ENCODE measurements at places on chromosomes 12 and 14.

DNA sequence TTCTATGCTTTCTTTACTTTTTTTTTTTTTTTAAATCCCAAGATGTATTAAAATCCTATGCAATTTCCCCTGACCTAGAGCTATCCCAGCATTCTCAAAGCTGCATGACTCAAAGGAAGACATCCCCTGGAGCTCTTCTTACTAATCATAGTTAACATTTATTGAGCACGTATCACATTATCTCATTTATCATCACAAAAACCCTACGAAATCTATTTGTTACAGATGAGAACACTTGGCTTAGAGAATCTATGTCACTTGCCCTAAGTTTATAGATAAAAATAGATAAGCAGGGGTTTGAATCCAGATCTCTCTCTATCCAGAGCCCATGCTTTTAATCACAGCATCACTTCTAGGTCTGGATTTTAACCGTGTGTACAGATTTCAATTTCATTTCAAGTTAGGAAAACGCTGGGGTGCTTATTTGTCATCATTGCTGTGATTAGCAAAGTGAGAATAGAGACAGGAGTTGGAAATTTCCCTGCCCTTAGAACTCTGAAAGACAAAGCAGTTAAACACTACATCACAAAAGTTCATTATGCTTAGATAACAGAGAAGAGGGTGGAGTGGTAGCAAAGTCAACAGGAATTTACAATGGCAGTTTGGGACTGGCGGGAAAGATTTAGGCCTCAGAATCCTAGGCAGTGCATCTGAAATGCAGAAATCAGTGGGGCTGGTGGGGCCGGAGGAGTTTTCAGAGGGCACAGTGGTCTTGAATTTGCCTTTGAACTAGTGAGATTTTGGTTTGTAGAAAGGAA lies 177.7 kb upstream of the FRMD6 start:
- DNase-seq = no peak

GRCh38 chr12:71558445-71558844 lies 105.2 kb downstream of the ZFC3H1 start:
- DNase-seq = no peak

- no peak for DNase-seq
Measured at GRCh38 chr14:69349091-69349777, 48.9 kb downstream of the ERH start.

DNA sequence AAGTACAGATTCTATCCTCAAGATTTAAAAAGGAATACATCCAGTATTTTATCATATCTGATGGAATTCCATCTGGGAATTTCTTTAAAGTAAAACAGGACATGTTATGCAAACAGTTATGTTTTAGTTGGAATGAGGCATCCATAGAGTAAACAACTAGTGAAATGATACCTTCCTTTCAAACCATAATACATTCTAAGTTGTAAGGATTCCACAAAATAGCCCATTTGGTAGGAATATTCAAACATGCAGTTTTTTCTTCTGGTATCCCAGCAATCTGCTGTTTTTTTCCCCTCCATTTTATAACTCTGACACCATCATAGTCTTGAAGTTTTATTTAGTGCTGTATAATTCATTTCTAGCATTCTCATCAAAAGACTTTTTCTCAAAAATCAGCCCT lies 149.6 kb downstream of the ADAMTS20 start:
- no peak for DNase-seq

GRCh38 chr12:113191227-113191626 lies 5.7 kb downstream of the RITA1 start:
- DNase-seq = no peak

DNA sequence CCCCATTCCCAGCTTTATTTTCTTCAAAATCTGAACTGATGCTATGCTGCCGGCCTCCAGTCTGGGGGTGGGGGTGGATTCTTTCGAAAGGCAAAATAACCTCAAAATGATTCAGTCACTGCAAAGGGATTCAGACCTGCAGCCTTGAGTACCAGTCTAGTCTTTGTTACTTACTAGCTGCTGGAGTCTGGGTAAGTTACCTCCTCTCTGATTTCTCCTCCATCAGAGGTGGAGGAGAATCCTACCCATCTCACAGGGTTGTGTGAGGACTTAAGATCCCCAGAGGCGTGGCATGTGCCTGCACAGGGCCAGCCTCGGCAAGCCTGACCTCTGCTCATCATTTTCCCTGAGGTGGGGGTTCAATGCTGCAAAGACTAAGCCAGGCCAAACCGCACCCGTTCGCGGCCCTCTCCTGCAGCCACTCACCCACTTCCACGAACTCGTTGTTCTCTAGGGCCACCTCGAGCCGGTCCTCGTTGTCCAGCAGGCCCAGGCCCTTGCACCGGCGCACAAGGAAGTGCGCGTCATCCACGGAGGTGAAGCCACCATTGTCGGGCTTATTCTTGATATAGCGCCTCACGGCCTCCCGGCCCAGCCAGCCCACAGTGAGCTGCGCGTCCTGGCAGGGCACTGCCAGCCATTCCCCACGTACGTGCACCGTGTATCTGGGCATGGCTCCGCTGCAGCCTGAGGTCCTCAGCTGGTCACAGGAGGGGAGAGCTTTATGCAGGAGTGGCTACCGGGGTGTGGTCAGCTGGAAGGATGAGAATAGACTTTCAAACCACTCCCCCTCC lies 709 bp downstream of the HAL start:
- no peak for DNase-seq

GRCh38 chr14:53872681-53873089 lies 83.9 kb downstream of the BMP4 start:
- no peak for DNase-seq

GRCh38 chr12:50086148-50086547 lies 1.0 kb downstream of the SMARCD1 start:
- no peak for DNase-seq

- no peak for DNase-seq
Measured at GRCh38 chr12:131989021-131989420, 39.3 kb downstream of the EP400 start.

All from stimulated activated CD4-positive, alpha-beta T cell treated with anti-CD3 and anti-CD28 coated beads, Interleukin-1b, Interleukin-23, amount 100 ng/mL, for 1 hour (primary cell).